Type B pancreatic cell (in vitro differentiated cells): ENCODE measurements at places on chromosomes 16 and 17.
A peak's percentile ranks its signal among the peaks of the same experiment; 100 is the strongest.

DNA sequence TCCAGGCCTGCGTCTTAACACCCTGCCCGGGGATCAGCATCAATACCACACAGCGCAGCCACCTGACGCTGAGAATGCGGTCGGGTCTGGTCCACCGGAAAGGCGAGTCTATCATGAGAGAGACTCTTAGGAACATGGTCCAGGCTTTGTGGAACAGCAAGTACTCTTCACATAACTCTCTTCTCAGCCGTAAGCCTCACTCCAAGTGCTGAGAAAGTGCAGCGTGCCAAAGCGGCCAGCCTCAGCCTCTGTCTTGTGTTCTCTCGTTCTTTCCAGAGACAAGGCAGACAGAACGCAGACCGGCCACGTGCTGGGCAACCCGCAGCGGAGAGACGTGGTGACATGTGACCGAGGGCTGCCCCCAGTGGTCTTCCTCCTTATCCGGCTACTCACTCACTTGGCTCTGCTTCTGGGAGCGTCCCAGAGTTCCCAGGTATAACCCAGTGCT lies 34.4 kb upstream of the ENDOV start:
- no peak overlapping the region for H3K4me3 ChIP-seq
- peaks cover 18% of the 10 kb centered on the region for H3K36me3 ChIP-seq

DNA sequence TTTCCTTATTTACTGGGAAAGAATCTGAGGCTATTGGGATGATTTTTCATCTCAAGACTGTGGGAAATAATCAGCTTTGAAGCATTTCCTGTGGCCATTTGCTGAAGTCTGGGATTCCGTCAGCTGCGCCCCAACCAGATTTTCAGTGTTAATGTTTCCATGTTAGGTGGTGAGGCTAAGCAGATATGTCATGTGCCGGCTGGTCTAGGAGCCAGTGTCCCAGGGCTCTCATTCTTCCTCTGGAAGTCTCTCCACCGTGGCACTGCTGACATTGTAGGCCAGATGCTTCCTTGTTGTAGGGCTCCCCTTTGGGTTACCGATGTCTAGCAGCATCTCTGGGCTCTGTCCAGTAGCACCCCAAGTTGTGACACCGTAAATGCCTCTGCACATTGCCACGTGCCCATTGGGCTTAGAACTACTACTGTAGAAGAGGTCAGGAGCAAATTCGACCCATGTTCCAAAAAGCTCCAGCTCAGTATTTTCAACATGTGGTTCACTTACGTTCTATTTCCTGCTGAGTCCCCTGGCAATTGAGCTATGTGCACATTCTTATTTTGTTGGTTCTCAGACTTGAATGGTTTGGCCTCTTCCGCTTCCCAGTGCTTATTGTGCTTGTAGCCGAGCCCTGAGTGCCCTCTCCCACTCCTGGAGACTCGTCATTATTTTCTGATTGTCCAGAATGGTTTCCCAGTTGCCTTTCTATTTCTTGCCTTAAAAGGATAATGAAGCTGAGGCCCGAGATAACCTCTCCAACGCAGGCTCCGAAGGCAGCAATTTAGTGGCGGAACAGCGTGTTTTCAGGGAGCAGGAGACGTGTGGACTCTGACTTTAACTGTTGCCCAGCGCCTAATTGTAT lies 82.2 kb downstream of the SPECC1 start:
- peaks cover 3% of the 10 kb centered on the region for H3K27me3 ChIP-seq
- no peaks in the 10 kb centered on the region for H3K36me3 ChIP-seq
- H3K27ac ChIP-seq: peak overlapping the region; percentile 76
- no peak for DNase-seq

DNA sequence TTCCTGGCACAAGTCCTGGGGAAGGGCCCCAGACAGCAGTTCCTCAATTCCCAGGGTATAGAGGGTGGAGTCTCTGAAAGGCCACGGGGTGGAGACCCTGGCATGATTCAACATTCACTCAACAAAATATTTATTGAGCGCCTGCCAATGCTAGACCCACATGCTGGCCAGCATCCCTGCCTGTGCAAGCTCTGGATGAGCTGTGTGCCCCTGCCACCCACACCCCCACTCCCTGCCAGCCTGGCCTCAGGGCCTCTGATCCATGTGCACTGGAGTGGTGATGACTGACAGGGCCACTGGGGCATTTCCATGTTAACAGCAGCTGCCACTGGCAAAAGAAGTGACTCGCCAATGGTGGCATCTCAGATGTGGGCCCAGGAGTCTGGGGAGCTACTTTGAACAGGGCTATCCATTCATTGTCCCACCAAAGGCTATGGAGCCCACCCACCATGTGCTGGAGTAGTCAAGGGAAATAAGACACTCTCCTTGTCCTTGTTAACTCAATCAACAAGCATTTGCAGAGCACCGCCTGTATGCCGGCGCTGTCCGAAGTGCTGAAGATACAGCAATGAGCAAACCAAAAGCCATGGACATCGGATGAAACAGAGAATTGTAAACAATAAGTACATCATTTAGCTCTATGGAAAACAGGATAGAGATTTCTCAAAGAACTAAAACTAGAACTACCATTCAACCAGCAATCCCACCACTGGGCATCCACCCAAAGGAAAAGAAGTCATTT lies 3.0 kb upstream of the PRSS22 start:
- peaks cover 48% of the 10 kb centered on the region for H3K27me3 ChIP-seq
- no peak for DNase-seq
- H3K4me3 ChIP-seq: no peak overlapping the region
- no peaks in the 10 kb centered on the region for H3K4me1 ChIP-seq
- H3K36me3 ChIP-seq: no peaks in the 10 kb centered on the region
- no peak overlapping the region for H3K27ac ChIP-seq

DNA sequence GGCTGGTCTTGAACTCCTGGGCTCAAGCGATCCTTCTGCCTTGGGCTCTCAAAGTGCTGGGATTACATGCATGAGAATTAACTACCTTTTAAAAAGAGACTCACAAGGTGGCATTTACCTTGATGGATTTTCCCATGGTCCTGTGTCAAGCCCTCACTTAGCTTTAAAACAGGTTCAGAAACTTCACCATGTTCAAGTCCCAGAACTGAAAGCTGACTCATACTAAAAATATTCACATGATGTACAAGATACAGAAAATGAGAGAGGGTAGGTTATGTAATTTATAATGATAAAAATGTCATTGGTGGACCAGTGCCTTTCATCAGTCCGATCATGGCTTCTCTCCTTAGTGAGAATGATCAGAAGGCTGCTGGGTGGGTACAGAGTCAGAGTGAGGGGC lies 4.3 kb upstream of the AKAP1 start:
- peaks cover 5% of the 10 kb centered on the region for H3K4me1 ChIP-seq
- H3K27ac ChIP-seq: peak overlapping the region; percentile 77
- H3K4me3 ChIP-seq: no peak overlapping the region
- no peak for DNase-seq
- no peaks in the 10 kb centered on the region for H3K27me3 ChIP-seq

GRCh38 chr16:81035975-81036750 lies 521 bp downstream of the ATMIN start:
- DNase-seq: no peak
- peak overlapping the region; percentile 93 for H3K4me3 ChIP-seq
- H3K4me1 ChIP-seq: peaks cover 16% of the 10 kb centered on the region

DNA sequence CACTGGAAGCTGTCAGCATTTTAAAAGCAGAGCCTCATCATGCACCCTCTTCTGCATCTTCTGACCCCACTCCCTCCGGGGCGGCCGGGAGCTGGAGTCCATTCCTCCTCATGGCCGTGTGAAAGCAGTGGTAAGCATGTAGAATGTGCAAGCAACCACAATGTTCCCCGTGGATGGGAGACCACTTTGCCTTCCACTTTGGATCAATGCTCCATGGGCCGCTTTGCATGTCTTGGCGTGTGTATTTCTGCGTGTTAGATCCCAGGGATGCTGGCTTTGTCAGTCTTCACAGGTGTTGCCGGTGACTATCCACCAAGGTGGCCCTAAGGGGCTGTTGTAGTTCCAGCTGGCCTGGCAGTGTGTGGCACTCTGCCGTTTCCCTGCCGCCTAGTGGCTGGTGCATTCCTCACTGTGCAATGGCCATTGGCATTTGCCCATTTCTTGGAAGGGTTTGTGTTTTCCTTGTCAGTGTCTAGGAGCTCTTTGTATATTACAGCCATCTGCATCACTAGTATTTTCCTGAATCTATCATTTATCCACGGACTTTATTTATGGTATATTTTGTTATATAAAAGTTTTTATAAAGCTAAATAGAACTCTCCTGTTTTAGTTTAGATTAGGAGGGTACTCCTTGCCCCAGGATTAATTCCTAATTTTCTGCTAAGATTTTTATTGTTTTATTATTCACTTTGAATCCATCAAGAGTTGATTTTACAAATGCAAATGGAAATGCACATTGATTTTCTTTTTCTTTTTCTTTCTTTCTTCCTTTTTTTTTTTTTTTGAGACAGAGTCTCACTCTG lies 5.8 kb upstream of the ALDH3A1 start:
- H3K4me1 ChIP-seq: peaks cover 3% of the 10 kb centered on the region
- no peak overlapping the region for H3K27ac ChIP-seq
- H3K4me3 ChIP-seq: no peak overlapping the region
- peaks cover 8% of the 10 kb centered on the region for H3K27me3 ChIP-seq

GRCh38 chr17:2361010-2361760 lies 23.9 kb downstream of the SGSM2 start:
- no peak for DNase-seq
- no peaks in the 10 kb centered on the region for H3K27me3 ChIP-seq
- peaks cover 11% of the 10 kb centered on the region for H3K4me1 ChIP-seq

GRCh38 chr17:47620503-47621245 lies 29.0 kb upstream of the KPNB1 start:
- H3K27ac ChIP-seq: peak overlapping the region; percentile 75
- peaks cover 5% of the 10 kb centered on the region for H3K4me1 ChIP-seq
- H3K4me3 ChIP-seq: no peak overlapping the region
- peaks cover 36% of the 10 kb centered on the region for H3K36me3 ChIP-seq

DNA sequence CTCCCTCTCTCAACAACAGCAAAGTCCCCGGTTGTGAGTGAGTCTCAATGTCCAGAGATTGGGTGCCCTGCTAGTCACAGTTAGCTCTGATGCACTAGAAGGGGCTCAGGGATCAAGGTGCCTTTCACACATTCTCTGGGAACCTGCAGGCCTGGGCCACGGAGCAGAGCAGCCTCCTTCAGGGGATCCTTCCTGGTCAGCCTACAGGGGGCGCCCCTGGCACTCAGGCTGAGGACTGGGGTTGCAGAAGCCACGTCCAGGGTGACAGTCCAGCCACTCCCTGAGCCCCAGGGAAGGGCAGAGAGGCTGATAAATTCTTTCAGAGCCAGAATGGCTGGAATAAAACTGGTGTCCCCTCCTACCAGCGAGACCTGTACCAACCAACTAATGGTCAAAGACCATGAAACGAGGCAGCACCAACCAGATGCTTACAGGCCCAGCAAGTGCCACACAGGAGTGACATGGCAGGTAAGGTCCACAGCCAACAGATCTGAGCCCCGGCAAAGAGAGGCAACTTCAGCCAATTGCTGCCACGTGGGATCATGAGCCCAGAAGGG lies 43.5 kb downstream of the ST3GAL2 start:
- peak overlapping the region; percentile 51 for H3K27ac ChIP-seq
- peaks cover 3% of the 10 kb centered on the region for H3K4me1 ChIP-seq
- H3K27me3 ChIP-seq: no peaks in the 10 kb centered on the region
- no peak for DNase-seq
- H3K4me3 ChIP-seq: no peak overlapping the region
- no peaks in the 10 kb centered on the region for H3K36me3 ChIP-seq

DNA sequence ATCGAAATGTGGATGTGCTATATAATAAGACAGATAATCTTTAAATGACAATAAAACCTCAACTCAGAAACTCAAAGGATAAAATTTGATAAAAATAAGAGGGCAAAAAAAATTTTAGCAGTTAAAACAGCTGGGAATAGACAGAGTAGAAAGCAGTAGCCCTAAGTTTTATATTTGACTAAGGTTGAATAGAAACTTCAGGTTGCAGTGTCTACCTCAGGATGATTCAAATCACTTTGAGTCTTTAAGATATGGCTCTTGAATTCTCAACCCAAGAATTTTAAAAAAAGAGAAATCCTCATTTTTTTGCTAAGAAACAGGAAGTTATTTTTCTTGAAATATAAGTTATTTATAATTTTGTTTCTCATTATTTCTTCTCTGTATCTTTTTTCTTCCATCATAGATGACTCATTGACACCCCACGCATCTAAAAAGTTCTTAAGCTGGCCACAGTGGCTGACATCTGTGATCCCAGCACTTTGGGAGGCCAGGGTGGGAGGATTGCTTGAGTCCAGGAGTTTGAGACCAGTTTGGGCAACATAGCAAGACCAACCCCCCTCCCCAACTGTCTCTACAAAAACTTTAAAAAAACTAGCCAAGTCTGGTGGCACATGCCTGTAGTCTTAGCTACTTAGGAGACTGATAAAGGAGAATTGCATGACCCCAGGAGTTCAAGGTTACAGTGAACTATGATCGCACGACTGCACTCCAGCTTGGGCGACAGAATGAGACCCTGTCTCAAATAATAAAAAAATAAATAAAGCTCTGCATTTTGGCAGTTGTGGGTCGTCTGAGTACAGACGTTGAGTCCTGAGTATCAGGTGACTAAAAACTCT lies 23.9 kb downstream of the NFAT5 start:
- H3K4me3 ChIP-seq: no peak overlapping the region
- DNase-seq: no peak
- peaks cover 5% of the 10 kb centered on the region for H3K4me1 ChIP-seq

- peaks cover 17% of the 10 kb centered on the region for H3K36me3 ChIP-seq
- no peaks in the 10 kb centered on the region for H3K27me3 ChIP-seq
- H3K4me1 ChIP-seq: peaks cover 16% of the 10 kb centered on the region
- H3K27ac ChIP-seq: no peak overlapping the region
- no peak overlapping the region for H3K4me3 ChIP-seq
Observed at GRCh38 chr16:12132290-12132689, 155.8 kb downstream of the SNX29 start.

- no peak for DNase-seq
- H3K4me3 ChIP-seq: no peak overlapping the region
- H3K27ac ChIP-seq: no peak overlapping the region
- H3K27me3 ChIP-seq: peaks cover 18% of the 10 kb centered on the region
Observed at GRCh38 chr17:27984404-27984803, 58.1 kb upstream of the NLK start.

DNA sequence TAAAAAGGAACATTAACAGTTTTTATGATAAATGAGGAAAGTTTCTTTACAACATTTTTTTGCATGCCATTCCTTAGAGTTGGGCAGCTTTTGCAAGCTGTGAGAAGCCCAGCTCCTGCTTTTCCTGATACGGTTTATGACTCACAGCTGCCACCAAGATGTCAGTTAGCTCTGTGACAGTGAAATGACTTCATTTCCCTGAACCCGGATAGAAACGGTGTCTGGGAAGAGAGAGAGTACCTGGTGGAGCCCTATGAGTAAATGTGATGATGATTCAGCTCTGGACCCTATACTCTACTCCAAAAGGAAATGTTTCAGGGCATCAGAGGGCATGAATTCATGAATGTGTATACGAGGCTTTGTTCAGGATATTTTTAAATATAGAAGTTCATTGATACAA lies 366.3 kb upstream of the HSBP1 start:
- no peak overlapping the region for H3K4me3 ChIP-seq
- H3K36me3 ChIP-seq: no peaks in the 10 kb centered on the region
- DNase-seq: no peak
- peaks cover 12% of the 10 kb centered on the region for H3K27me3 ChIP-seq
- no peaks in the 10 kb centered on the region for H3K4me1 ChIP-seq
- no peak overlapping the region for H3K27ac ChIP-seq

GRCh38 chr17:71828182-71828596 lies 292.6 kb upstream of the SOX9 start:
- H3K36me3 ChIP-seq: no peaks in the 10 kb centered on the region
- H3K27ac ChIP-seq: no peak overlapping the region
- DNase-seq: no peak
- no peak overlapping the region for H3K4me3 ChIP-seq
- peaks cover 19% of the 10 kb centered on the region for H3K27me3 ChIP-seq
